ENCODE measurements at places on chromosomes 5 and 9. TPM values are rescaled to one million over a fixed set of nuclear protein-coding genes. Genes with fewer than 3 reads are reported as not detected.

GRCh38 chr5:72380492-72381274 lies 60.5 kb downstream of the PTCD2 start:
- DNase-seq = peak; percentile 34

DNA sequence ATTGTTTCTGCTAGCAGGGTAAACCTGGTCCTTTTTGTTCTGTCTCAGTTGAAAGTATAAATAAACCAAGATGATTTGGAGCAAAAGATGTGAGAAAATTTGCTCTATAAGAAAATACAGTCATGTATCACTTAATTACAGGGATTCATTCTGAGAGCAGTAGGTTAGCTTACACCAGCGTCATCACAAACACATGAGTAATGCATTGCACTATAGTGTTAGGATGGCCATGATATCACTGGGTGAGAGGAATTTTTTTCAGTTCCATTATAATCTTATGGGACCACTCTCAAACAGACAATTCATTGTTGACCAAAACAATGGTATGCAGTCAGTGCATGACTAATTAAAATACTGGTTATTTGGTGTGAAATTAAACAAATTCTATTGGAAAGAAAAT lies 430.9 kb downstream of the CHSY3 start:
- DNase-seq = no peak

OCLN gene
- 4.3 TPM for total RNA-seq

EGR1 gene
- 12.9 TPM for total RNA-seq

MIER3 gene
- 23.2 TPM for total RNA-seq

CBY3 gene
- total RNA-seq = not detected

TRPM3 gene
- total RNA-seq = not detected

GNA14 gene
- total RNA-seq = not detected

ABO gene
- total RNA-seq = not detected

INSL4 gene
- not detected for total RNA-seq
